ENCODE measurements at places on chromosomes 11 and 22. TPM values are rescaled to one million over a fixed set of nuclear protein-coding genes. Genes with fewer than 3 reads are reported as not detected.

GRCh38 chr11:118929501-118930093, 3.9 kb upstream of the BCL9L start:
- DNase-seq = no peak

- DNase-seq = no peak
Measured at GRCh38 chr11:38721586-38722315, 2123.7 kb upstream of the RAG2 start.

DNA sequence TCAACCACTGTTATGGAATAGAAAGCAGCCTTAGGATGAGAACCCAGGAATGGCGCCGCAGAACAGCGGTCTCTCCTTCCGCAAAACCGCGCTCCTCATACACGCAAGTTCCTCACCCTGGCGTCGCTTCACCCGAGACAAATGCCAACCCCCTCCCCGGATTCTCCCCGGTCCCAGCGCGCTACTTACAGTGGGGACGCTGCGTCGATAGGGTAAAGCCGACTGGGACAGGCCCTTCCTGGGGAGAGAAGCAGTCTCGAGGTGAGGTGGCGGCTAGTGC, 287 bp downstream of the RPS13 start:
- no peak for DNase-seq

The FCHSD2 gene
- 49.7 TPM for polyA plus RNA-seq

DNA sequence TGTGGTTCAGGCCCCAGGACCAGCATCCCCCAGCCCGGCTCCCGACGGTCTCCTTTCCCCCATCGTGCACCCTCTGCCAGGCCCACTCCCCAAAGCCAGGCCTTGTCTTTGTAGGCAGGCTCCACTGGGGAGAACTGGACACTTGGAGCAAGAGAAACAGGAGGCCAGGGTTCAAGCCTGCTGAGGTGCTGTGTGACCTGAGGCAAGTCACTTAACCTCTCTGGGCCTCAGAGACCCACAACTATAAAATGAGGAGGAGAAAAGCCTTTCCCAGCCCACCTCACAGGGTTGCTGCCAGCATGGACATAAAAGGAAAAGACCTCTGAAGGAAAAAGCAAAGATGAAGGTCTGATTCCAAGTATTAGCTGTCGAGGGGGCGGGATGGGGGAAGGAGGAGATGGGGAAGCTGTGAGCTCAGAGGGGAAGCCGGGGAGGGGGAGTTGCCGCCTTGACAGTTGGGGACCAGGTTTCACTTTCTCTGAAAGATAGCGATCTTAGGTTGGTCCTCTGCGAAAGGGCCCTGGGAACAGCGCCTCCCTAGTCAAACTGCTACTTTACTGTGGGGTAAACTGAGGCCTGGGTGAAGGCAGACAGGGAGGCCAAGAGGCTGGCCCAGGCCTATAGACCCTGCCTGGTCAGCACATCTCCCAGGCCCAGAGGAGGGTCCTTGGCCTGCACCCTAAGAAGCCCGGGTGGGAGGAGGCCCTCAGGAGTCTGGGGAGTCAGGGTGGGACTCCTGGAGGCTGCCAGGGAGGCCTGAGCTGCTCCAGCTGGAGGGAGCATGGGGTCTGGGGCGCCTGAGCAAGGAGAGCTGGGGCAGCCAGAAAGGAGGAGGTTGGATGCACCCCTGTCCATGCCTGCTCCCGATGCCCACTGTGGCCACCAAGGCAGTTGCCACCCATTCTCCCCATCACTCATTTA, 991 bp upstream of the OSM start:
- DNase-seq = no peak

The LAYN gene
- polyA plus RNA-seq = 6.6 TPM

GRCh38 chr22:36385491-36386350, 2.0 kb downstream of the MYH9 start:
- no peak for DNase-seq

GRCh38 chr22:18021431-18021830, 2.9 kb downstream of the MICAL3 start:
- no peak for DNase-seq

DNA sequence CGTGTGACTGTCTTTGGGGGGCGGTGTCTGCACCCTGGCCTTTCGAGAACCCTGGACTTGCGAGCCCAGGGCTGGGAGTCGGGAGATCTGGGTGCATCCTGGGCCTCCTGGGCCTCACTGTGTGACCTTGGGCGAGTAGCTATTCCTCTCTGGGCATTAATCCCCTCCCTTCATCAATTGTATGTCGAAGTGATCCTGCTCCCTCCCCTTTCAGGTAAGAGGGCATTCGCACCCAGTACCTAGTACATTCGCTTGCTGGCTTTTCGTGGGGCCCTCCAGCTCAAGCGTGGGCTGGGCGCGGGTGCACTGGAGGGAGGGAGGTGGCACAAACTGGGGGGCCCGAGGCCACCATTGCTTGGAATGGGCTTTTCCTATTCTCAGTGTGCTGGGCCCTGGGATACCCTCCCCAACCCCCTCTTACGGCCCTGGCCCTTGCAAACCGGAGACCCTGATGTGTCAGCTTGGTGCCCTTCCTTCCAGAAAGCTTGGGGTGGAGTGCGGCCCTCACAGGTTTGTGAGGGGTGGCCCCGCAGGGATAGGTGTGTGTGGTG, 530 bp downstream of the USP35 start:
- DNase-seq = no peak

- DNase-seq = no peak
Measured at GRCh38 chr11:44780940-44781631, 54.3 kb downstream of the TSPAN18 start.

- DNase-seq = no peak
Measured at GRCh38 chr11:129694966-129695365, 120.7 kb upstream of the TMEM45B start.

The CD6 gene
- 1.4 TPM for polyA plus RNA-seq

The USP28 gene
- polyA plus RNA-seq = 49.8 TPM

GRCh38 chr11:109641549-109641948, 219.6 kb downstream of the C11orf87 start:
- DNase-seq = peak; percentile 17

DNA sequence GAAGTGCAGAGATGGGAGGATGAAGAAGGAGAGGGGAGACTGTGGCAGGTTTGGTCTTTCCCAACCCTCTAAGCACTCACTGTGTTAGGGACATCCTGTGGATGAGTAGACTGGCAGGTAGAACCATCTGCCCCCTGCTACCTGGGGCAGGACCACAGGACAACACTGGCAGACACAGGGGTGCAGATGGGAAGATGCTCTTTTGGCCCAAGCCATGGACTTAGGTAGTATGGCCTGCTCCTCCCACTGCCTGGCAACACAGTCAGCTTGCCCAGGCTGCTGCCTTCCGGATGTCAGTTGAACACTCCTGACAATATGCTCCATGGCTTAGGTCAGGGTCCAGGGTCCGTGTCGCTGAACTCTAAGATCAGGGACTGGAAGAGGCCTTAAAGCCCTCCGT, 140.7 kb upstream of the NAV2 start:
- DNase-seq = no peak

DNA sequence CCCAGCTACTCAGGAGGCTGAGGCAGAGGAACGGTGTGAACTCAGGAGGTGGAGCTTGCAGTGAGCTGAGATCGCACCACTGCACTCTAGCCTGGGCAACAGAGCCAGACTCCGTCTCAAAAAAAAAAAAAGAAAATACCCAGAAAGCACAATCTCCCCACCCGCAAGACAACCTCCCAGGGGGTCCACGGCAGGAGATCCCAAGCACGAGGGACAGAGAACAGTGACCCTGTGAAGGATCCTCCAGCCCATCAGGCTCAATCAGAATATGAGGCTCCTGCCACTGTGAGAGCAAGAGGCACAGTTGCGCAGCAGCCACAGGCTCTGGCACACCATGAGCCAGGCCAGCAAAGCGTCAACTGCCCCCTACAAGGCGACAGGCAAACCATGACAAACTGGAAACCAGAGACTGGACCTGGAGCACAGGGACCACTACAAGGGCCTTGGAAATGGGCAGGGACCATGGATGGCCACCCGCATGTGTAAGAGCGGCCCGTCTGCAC, 164.8 kb upstream of the GRK3 start:
- no peak for DNase-seq

The OR8A1 gene
- polyA plus RNA-seq = not detected

The IGHMBP2 gene
- 15.0 TPM for polyA plus RNA-seq

GRCh38 chr11:59416613-59417012, 9.6 kb downstream of the OR5A2 start:
- no peak for DNase-seq

DNA sequence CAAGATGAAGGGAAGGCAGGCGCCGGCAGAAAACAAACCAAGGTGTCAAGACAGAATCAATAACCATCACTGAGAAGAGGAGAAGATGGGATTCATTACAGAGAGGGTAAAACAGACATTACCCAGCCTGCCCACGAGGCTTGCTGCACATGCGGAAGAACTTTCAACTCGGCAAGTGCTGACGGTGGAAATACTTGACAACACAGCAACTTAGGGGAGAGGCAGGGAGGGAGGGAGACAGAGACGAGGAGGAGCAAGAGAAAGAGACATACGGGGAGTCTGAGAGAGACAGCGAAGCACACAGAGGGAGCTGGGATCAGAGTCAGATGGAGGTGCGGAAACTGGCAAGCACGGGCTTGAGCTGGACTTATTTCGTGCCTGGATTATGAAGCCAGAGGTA, 129.3 kb upstream of the NECTIN1 start:
- no peak for DNase-seq

The NXPE4 gene
- not detected for polyA plus RNA-seq

- no peak for DNase-seq
Measured at GRCh38 chr11:15817001-15817400, 539.3 kb downstream of the SOX6 start.

GRCh38 chr22:46007848-46008261, 30.9 kb upstream of the WNT7B start:
- DNase-seq = no peak

All from renal cortex interstitium (tissue), 15 donors.